ENCODE measurements at places on chromosomes 6 and 20.

GRCh38 chr6:144334150-144334708 lies 49.1 kb downstream of the UTRN start:
- DNase-seq = no peak

DNA sequence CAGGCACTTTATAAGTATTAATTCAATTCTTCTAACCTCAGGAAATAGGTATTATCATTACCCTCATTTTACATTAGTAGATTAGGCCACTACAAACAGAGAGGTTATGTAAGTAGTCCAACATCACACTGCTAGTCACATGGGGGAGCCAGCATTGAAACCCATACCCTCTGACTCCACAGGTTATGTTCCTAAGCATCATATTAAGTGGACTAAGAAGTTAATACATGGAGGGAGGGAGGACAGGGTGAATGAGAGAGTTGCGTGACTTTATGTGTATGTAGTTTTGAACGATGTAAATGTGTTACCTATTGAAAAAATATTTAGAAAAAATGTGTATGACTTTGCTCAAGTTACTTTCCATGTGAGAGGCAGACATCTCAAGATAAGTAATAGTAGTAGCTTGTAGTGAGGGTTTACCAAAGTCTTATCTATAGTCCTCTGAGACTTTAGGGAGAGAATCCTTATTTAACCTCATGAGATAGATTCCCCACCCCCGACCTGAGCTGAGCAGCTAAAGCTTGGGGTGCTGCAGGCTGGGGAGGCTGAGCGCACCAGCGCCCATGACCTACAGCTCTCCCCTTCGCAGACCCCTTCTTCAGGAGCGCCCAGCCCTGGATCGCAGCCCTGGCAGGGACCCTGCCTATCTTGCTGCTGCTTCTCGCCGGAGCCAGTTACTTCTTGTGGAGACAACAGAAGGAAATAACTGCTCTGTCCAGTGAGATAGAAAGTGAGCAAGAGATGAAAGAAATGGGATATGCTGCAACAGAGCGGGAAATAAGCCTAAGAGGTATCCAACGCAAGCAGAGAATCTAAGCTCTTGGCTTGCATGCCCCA lies 7.5 kb downstream of the BTN3A2 start:
- DNase-seq = no peak

GRCh38 chr6:41366150-41366549 lies 30.7 kb downstream of the NCR2 start:
- DNase-seq = no peak

DNA sequence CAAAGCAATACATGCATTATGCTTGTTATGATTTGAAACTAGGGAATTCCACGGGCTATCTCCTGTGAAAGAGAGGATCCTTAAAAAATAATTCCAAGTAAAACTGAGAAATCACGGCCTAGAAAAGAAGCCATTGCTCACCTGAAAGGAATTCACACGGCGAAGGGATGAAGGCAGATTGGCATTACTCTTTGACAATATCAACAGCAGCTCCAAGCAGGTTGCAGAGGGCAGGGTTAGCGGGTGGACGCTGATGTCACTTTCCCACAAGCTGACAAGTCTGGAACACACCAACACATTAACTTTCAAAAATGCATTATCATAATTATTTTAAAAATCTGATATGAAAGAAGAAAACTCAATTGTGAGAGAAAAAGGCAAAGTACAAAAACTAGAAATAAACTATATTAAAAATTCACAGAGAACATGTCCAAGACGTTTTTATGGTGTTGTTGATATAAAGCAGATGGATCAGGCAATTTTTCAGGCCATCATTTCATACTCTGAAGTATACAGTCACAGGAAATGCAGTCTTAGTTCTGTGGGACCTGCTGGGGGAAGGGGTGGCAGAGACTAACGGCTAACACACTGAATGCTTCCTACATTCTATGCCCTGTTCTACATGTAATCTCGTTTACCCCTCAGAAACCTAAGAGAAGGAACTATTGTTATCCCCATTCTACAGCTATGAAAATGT lies 108.3 kb downstream of the UBE3D start:
- no peak for DNase-seq

GRCh38 chr6:85945459-85946185 lies 302.9 kb upstream of the SYNCRIP start:
- DNase-seq = no peak

DNA sequence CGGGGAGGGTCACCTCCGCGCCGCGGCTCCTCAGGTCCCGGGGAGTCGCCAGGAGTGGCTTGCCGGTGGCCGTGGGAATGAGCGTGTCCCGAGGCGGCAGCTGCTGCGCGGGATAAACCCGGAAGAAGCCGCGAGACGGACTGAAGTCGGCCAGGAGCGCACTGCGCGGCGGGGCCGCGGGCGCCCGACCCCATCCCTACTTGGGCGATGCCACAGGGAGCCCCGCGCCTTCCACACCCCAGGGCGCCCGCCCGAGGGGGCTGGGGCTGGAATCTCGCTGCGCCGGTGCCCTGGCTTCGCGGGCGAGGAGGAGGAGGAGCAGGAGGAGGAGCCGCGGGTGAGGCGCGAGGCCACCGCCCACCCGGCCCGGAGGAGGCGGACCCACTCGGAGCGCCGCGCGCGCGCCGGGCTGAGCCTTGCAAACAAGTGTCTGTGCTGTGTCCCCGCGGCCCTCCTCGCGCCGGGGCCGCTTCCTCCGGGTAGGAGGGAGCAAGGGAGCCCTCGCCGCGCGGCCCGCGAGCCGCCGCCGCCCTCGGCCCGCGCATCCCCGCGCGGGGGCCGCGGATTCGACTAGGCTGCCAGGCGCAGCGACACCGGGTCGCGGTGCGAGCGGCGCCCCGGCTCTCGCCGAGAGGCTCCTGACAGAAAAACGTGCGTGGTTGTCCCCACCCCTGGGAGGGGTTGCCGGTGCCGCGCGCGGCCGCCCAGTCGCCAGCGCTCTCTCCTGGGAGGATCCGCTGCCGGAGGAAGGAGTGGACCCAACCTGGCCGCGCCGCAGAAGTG lies at the start of gene ZDHHC14:
ZDHHC14 (plus strand) TSS at position 412 of the 783 bp plus-strand sequence.
- DNase-seq = peak; percentile 66

All from NCI-H446 (cell line).